ENCODE measurements at places on chromosomes 5 and 9.
A peak's percentile ranks its signal among the peaks of the same experiment; 100 is the strongest.

DNA sequence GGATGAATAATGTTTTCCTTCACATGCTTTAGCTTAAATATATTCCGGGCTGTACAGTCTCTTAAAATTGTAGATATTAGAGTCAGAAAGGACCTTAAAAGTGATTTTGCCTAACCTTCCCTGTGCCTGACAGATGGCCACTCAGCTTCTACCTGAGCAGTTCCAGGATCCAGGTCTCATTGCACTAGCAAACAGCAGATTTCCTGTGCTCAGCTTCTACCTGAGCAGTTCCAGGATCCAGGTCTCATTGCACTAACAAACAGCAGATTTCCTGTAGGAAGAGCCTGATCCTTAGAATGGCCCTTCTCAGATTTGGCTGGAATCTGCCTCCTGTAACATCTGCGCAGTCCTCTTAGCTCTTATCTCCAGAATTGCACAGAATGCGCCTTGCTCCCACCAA lies 219.8 kb downstream of the AOPEP start:
- no peak for DNase-seq

DNA sequence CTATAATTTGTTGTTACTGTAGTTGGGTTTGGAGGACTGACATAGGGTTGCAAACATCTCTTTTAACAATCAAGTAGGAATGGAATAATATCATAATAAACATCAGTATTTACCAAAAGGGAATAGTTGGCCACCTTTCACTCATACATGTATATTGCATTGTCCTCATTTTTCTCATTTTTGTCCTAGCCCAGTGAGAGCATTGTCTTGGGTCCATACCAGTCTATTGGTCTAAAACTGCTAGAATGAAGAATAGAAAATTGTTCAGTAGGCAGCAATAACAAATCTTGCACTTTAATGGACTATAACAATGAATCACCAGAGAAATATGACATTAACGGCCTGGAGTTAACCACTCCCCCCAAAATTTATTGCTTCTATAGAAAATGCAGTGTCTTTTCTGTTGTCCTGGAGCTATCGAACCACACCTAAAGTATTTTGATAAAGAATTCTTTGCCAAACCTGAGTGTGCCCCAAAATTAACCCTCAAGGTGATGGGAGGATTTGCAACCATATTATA lies 80.9 kb upstream of the IL33 start:
- no peak for DNase-seq

- peak; percentile 90 for DNase-seq
Observed at GRCh38 chr9:112867275-112867991, 23.2 kb downstream of the SLC46A2 start.

DNA sequence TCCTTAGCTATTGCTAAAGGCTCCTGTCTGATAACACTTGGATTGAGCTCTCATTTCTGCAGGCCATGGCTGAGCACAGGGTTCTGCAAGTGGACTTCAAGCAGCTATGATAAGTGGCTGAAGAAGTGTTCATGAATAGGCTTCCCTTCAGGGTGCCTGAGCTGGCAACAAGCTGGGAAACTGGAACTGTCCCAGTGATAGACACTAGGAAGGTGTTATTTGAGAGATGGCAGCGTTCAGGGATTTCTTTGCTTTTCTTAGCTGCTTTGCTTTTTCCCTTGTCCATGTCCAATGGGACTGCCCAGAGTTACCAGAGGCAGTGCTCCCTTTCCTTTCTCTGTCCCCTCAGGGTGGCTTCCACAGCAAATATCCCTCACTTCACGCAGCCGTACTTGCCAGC lies 75.8 kb downstream of the INIP start:
- DNase-seq, result no peak

- DNase-seq, result no peak
Observed at GRCh38 chr5:56466136-56466816, 233.1 kb upstream of the ANKRD55 start.

DNA sequence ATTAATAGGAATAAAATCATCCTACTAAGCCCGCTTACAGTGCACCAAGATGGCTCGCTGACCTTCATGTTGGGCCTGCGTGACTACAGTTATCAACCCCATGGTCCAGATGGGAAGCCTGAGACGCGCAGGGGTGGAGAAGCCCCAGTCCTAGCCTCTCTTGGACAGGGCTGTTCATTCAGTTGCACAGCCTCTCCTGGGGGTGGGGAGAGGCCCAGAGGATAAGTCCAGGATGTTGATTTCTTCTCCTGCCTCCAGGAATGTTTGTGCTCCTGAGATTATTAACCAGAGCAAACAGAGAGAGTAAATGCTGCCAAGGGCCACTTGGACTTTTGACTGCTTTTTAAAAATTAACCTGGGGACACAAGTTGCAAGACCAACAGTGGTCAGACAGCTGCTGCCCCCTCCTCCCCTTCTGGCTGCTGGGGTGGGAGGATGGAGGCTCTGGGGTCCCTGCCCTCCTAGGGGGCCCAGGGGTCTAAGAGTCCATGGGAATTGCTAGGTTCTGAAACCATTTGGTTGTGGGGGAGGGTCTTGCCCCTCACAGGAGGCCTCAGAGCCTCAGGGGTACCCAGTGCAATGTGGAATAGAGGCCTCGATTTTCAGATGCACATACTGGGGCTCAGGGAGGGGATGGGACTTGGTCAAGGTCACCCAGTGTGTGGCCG lies 2.8 kb upstream of the AMBP start:
- no peak for DNase-seq

GRCh38 chr9:137112564-137113384 lies 1.8 kb downstream of the DPP7 start:
- no peak for DNase-seq

GRCh38 chr5:29867155-29867554 lies 1326.3 kb upstream of the CDH6 start:
- DNase-seq, result no peak

- no peak for DNase-seq
Observed at GRCh38 chr5:172283020-172283861, at the start of gene UBTD2. TSS of gene UBTD2 (minus strand) at chr5:172283764. CDS start at chr5:172283665, 99 bp downstream.

GRCh38 chr9:93116072-93116961 lies 17.7 kb downstream of the NINJ1 start:
- DNase-seq, result no peak

GRCh38 chr9:97564291-97565175 lies 63.1 kb downstream of the TMOD1 start:
- peak; percentile 24 for DNase-seq

GRCh38 chr5:122366501-122366900 lies 54.5 kb downstream of the SNCAIP start:
- DNase-seq, result no peak

DNA sequence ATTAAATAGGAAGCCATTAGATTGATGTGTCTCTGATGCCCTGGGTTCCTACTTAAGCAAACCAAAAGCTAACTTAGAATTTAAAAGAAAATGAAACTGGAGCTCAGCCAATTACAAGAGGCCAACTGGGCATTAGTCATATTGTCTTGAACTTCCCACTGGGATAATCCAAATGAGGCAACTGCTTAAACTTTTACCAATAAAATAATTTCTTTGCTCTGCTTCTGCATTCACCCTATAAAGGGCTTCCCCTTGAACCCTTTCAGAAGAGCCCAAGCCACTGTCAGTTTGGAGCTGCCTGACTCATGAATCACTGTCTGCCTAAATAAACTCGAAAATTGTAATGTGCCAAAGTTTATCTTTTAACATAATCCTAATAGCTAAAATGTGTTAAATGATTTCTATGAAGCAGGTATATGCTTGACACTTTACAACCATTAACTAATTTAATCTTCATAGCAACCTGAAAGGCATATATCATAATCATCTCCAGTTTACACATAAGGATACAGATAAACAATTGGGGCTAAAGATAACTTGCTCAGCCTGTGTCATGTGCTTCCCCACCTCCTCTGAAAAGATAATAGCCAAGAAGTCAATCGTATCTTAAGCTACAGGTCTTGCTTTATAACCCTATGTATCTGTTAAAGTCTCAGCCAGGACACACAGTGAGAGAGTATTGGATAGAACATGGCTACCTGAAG lies 11.5 kb downstream of the GPR150 start:
- no peak for DNase-seq
